ENCODE measurements at places on chromosomes 3 and 15.

GRCh38 chr3:65551945-65552344, 486.8 kb downstream of the MAGI1 start:
- no peak for DNase-seq

GRCh38 chr3:120855665-120856437, 52.2 kb upstream of the STXBP5L start:
- DNase-seq, result no peak

GRCh38 chr15:21261396-21261964, 178.8 kb downstream of the POTEB3 start:
- DNase-seq, result no peak

DNA sequence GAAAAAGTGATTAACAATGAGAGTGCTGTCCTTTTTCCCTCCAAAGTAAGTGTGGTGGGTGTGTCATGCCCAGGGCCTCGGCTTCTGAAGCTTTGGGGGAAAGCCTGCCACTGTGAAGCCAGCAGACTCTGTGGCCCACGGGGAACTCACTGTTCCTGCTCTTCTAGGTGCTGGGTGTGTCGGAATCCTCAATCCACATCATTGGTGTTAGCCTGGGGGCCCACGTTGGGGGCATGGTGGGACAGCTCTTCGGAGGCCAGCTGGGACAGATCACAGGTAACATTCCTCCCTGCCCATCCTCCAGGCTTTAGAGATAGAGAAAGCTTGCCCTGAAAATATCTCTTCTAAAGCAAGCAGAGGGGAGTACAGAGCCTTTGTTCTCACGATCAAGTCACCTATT, 11.6 kb downstream of the PLA1A start:
- no peak for DNase-seq

- no peak for DNase-seq
Observed at GRCh38 chr15:37771465-37771864, 163.0 kb upstream of the TMCO5A start.

DNA sequence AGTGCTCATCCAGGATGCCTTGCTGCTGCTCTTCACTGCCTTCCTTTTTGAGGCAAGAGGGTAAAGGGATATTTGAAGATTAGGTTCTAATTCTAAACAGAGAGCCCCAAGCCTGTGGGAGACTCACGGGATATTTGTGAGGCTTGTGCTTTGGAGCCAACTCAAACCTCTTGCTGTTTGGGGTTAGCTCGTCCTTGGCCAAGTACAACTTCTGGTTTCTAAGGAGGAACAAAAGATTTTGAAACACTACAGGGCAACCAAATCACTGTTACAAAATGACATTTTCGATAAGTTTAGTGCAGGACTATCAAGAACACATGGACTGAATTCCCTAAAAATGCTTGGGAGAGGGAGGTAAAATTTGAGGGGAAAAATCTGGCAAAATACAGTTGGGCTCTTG, 190.2 kb downstream of the RORA start:
- DNase-seq, result no peak

DNA sequence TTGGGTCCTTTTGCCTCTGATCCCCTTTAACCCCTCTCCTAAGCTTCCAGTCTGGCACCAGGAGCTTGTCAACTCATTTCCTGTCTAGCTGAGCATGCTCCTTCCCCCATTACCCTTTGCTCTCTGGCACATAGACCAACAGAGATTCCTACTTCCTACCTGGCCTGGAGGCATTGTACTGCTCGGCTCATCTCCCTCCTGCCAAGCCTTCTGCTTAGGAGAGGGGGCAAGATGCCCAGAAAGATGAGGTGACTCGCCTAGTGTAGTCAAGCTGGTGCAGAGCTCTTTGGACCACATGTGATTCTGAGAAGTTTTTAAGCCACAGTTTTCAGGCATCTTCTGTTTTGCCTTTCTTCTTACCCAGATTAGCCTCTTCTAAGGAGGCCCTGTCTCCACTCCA, 95.4 kb downstream of the ZNF621 start:
- DNase-seq, result no peak

GRCh38 chr3:133840055-133840737, 34.6 kb downstream of the SRPRB start:
- no peak for DNase-seq

DNA sequence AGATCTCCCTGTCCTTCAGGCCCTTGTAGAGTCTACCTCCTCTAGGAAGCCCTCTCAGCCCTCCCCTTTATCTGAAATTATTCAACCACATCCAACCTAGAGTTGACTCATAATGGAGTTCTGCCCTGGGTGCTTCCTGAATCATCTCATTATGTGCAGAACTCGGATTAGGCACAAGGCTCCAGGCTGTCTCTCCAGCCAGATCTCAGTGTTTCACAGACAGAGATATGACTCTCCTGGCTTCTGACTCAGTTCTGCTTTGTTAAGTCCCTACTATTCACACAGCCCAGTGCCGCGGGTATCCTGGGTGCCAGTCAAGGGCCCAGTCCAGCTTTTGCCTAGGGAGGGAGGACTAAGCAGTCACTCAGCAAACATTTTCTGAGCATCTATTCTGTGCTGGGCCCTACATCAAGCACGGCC, 9.3 kb downstream of the STRA6 start:
- DNase-seq, result no peak

- DNase-seq, result no peak
Observed at GRCh38 chr15:52657338-52657737, 21.9 kb downstream of the ATOSA start.

- no peak for DNase-seq
Observed at GRCh38 chr15:64245405-64245804, 82.6 kb upstream of the PPIB start.

- no peak for DNase-seq
Observed at GRCh38 chr3:169479314-169479939, 184.1 kb downstream of the MECOM start.

- no peak for DNase-seq
Observed at GRCh38 chr15:74549816-74550215, 8.8 kb downstream of the ARID3B start.

- no peak for DNase-seq
Observed at GRCh38 chr3:159731254-159731653, 257.4 kb upstream of the IL12A start.

DNA sequence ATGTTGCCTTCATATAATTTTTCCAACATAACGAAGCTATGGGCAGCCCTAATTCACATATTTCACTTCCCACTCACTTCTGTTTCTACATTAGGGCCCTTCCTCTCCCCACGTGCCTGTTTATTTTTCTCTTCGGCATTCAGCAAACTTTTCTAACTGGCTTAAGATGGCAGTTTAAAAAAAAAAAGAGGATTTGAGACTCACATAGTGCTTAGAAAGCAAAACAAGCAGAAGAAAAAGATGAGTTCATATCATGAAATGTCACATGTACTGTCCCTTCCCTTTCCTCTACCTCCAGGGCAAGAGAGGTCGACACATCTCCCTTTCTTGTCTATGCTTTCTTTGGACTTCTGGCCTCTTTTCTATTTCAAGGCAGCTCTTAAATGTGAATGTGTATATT, 30.6 kb downstream of the SLC49A4 start:
- DNase-seq, result no peak

DNA sequence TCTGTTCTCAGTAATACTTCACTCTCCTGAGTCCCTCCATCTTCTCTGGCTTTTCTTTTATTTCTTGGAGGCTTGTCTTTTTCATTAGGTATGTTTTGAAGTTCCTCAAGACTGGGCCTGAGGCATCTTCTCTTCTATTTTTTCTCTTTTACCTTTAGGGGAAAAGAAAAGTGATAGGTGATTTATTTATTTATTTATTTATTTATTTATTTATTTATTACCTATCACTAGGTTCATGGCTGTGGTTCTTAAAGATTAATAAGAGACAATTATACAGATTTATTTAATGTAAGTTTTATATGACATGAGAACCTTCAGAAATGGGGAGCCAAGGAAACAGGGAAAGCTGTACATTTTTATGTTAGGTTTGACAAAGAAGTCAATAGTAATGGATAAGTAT, 330.3 kb upstream of the RBMS3 start:
- no peak for DNase-seq

GRCh38 chr3:64747679-64748078, 59.9 kb upstream of the ADAMTS9 start:
- DNase-seq, result no peak

DNA sequence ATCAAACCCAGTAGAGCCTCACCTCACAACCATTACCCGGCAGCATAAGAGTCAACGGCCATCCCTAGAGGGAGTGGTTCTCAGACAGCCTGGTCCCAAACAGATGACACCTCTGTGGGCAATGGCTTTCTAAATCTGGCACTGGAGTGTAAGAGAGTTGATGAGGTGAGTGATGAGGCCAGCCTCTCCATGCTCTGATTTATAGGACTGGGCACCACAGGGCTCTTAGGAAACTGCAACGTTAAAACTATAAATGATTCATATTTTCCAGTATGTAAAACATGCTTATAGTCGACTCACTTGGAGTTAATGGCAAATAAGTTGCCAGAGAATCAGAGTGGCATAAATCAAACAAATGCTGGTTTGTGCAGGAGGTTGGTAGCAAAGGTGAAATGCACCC, 187.7 kb downstream of the GREM1 start:
- no peak for DNase-seq

- no peak for DNase-seq
Observed at GRCh38 chr3:30664884-30665283, 58.5 kb downstream of the TGFBR2 start.

DNA sequence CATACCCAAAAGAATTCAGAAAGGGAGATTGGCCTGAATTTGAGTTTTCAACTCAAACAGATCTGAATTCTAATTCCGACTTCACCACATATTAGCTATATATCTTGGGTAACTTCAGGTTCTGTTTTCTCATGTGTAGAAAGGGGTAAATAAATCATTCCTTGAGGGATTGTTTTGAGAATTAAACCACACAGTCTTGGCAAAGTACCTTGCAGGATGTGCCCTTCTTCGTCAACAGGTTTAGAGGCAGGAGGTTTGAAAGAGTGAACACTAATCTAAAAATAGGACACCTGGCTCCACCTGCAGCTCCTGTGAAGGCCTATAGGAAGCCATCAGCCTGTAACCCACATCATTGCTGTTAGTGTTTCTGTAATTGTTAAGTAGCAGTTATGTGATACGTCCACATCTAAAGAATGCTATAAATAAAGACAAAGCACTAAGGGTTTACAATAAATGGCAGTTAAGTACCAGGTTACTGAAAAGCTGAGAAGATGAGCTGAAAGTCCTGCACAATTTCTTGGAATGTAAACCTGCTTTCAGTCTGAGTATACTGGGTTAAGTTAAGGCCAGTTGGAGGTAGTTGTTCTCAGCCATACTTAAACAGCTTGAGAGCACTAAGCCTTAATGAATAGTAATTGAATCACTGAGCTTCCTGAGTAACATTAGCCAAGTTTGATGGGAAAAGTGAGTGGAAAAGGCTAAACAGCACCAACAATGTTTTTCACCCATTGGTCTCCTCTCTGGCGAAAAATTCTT, 6.0 kb downstream of the CCDC80 start:
- no peak for DNase-seq

DNA sequence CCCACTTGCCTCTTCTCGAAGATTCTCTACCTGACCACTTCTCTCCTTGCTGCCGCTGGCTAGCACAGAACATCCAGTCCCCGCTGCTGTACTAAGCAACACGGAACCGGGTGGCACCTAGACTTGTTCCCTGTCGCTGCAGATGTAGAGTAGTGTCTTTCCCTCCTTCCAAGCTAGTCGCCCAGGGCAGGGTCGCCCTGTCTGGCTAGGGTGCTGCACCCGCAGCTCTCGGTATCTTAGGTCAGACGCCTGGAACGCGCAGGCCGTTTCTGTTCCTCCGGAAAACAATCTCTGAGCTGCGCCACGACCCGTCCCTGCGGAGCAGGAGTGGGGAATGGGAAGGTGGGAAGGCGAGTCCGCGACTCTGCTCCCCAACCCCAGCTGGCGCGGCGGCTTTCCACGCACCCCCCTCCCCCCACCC, 758 bp upstream of the SNX33 start:
- no peak for DNase-seq

DNA sequence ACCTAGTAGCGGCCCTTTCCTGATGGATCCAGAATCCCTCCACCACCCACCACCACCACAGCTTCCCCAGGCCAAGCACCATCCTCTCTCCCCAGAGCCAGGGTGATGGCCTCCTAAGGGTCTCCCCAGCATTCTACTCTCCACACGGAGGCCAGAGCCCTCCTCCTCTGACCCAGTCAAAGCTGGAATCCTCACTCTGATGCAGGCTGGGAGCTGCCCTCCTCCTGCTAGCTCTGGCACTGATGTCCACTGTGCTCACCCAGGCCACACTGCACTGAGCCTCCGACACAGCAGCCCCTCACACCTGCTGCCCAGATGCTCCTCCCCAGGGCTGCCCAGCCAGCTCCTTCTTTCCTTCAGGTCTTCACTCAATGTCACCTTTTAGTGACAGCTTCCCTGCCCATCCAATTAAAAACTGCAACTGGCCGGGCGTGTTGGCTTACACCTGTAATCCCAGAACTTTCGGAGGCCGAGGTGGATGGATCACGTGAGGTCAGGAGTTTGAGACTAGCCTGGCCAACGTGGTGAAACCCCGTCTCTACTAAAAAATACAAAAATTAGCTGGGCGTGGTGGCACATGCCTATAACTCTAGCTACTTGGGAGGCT, 21.0 kb downstream of the XXYLT1 start:
- no peak for DNase-seq

DNA sequence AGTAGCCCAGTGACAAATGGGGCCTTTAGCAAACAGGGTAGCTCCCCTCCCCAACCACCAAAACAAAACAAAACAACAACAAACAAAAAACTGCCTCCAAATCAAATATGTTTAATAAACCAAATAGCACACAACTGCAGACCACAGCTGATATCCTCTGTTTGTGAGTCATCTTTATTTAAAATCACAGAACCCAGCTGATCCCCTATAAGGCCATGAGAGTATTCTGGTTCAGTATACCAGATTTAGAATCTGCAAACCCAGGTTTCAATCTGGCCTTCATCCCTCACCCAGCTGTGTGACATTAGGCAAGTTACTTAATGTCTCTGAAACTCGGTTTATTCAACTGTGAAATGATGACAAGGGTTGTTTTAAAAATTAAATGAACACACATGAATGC, 124.5 kb downstream of the SUCLG2 start:
- DNase-seq, result no peak

GRCh38 chr3:23999012-23999641, 54.0 kb downstream of the NR1D2 start:
- peak; percentile 21 for DNase-seq

All from activated effector memory CD4-positive, alpha-beta T cell treated with Interleukin-2 at 50 U/mL for 16 hours (primary cell).